ENCODE measurements at places on chromosomes 3 and 15.

DNA sequence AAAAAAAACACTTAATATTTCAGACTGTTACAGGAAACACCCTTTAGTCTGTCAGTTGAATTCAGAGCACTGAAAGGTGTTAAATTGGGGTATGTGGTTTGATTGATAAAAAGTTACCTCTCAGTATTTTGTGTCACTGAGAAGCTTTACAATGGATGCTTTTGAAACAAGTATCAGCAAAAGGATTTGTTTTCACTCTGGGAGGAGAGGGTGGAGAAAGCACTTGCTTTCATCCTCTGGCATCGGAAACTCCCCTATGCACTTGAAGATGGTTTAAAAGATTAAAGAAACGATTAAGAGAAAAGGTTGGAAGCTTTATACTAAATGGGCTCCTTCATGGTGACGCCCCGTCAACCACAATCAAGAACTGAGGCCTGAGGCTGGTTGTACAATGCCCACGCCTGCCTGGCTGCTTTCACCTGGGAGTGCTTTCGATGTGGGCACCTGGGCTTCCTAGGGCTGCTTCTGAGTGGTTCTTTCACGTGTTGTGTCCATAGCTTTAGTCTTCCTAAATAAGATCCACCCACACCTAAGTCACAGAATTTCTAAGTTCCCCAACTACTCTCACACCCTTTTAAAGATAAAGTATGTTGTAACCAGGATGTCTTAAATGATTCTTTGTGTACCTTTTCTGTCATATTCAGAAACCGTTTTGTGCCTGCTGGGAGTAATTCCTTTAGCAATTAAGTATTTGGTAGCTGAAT, 17.9 kb downstream of the TMEM43 start:
- peak; percentile 1 for DNase-seq

DNA sequence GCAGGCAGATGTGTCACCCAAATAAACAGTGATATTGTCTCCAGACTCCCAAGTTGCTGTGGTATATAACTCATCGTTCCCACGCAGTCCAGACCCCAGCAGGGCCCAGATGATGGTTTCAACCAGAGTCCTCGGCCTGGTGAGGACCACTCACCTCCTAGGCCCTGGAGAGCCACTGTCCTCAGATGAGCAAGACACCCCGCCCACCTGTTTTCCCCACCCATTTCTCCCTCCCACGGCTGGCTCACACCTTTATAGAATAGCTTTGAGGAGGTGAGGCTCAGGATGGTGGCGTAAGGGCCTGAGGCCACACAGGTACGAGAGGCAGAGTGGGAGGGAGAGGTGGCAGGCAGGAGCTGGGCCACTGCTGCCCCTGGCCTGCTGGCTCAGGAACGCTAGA, 7.5 kb downstream of the MESP1 start:
- DNase-seq = no peak

- DNase-seq = no peak
Measured at GRCh38 chr3:29760226-29760685, 479.4 kb downstream of the RBMS3 start.

- DNase-seq = no peak
Measured at GRCh38 chr3:124823206-124823605, 64.0 kb downstream of the ITGB5 start.

- no peak for DNase-seq
Measured at GRCh38 chr3:116064646-116065045, 380.6 kb downstream of the LSAMP start.

DNA sequence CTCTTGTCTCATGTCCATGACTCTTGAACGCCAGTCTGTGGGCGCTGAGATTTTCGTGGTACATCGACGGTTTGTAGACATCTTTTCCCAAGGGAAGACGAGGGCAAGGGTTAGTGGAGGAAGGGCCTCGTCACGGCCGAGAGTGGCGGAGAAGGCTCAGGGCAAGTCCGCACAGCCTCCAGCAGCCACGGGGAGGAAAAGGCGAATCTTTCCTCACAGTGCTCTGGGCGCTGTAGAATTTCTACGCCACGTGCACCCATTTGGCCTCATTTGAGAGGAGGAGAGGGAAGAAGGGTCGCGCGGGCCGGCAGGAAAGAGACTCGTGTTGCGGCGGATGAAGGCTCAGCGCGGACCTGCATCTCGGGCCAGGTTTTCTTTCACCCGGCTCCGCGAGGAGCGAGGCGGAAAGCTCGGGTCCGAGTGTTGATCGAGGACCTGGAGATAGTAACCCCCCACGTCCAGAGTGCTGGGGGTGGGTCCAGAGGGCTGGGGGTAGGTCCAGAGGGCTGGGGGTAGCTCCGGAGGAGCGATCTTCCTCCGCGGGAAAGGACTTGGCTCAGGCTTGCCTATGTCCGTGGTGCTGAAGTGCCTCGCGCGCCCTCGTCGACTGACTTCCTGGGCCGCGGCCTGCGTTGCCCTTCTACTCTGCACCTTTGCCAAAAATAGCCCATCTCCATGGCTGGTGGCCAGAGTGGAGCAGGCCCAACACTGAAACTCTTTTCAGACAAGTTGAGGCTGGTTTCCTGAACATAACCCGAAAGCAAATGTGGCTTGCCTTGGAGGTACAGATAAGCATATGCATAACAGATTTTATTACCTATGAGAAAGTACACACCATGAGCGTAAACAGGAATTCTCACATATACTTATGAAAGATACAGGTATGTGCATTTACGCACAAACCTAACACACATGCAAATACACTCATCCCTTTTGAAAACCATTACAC, 1.1 kb downstream of the SLC35G2 start:
- peak; percentile 61 for DNase-seq

DNA sequence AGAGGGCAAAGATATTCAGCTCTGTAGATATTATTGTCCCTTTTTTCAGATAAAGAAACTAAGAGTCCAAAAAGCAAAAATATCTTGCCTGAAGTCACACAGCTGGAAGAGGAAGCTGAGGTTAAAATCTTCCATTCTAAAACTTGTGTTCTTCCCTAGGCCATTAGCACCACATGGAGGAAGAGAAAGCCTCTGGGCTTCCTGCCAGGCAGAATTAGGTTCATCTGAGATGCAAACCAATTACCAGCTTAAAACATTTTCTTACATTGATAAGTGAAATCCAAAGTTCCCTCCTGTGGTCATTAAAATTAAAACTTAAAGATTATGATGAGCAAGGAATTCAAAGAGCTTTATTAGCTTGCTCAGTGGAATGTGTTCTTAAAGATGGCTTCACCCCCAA, 235.3 kb upstream of the SETMAR start:
- DNase-seq = no peak

DNA sequence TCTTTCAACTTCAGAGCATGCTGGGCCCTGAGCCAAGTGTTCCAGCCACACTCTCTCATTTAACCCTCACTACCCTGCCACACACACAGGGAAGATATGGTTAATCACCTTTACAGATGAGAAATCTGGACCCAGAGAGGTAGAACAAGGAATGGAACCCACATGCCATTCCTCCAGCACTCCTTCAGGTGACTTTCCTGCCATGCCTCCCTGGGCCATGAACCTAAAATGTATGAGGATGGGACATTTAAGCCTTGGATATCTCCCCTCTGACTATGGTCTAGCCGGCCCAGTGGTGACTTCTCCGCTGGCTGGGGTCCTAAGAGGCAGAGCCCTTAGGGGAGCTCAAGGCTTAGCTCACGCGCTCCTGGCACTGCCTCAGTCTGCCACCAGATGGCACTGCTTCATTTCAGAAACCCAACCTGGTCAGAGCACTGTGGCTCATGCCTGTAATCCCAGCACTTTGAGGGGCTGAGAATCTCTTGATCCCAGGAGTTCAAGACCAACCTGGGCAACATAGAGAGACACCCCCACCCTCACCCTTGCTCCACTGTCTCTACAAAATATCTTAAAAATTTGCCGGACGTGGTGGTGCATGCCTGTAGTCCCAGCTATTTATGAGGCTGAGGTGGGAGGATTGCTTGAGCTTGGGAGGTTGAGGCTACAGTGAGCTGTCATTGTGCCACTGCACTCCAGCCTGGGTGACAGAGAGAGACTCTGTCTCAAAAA, 2.2 kb upstream of the DCAF1 start:
- peak; percentile 37 for DNase-seq

DNA sequence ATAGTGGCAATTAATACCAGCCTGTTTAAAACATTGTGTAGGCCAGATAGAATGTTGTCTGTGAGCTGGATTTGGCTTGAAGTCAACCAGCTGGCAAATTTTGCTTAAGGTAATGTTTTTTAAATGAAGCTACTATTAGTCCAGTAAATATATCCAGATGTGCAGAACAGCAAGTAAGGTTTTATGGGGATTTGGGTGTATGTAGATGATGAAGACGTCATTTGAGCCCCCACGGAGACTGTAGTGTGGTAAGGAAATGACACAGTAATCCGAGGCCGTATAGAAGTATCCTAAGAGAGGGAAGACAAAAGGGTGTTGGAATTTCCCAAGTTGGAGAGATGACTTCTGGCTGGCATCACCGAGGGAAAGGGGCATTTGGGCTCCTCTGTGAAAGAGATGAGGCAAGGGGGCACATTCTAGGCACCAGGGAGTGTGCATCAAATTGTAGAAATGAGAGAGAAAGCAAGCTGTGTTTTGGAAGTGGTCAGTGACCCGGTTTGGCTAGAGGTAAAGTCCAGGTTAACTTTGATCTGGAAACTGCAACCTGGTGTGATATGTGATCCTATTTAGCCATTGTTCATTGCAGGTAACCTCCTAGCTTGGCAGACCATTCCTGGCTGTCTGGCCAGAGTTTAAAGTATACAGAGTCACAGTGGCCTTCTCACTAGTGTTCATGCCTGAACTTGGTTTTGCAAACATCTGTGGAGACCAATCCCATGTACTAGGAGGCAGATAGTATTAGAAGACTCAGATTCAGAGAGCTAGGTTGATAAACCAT, 104.2 kb downstream of the ITPR1 start:
- DNase-seq = no peak

GRCh38 chr3:118075873-118076272, 958.8 kb downstream of the IGSF11 start:
- DNase-seq = no peak

- no peak for DNase-seq
Measured at GRCh38 chr3:194283221-194284006, 67.7 kb downstream of the CPN2 start.

DNA sequence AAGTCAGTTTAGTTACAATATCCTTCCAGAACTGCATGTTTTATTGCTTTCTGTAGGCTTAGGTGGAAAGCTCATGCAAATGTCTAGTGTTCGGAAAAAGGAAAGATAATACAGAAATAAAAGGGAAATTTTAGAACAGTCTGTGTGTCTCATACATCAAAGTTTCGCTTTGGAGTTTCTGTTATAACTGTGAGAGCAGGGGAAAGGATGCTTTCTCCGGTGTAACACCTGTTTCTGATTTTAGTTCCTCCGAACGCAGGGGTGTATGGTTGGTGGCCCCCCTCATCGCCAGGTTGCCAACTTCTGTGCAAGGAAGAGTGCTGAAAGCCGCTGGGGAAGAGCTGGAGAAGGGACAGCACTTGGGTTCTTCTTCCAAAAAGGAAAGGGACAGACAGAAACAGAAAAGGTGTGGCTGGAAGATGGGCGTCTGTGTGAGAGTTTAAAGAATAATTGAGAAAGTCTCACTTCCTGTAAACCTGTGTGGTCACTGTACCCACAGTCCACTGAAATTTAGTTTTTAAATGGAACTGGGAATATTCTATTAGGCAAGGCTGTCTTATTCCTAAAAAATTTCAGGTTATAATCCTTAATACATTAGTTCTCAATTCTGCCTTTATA, 6.7 kb downstream of the P2RY12 start:
- DNase-seq = no peak

DNA sequence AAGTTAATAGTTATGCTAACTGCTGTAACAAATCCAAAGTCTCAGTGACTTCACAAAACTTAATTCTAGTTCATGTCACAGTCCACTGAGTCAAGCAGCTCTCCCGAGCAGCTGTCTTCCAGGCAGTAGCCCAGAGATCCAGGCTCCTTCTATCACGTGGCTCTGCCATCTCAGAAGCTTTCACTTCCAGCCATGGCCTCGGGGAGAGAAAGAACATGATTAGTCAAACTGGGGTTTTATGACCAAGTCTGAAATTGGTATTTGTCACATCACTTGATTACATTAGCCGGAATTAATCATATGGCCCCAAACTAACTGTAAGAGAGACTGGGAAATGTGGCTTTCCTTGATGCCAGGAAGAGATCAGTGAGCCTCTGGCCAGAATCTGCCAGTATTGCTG, 70.2 kb upstream of the DGKG start:
- no peak for DNase-seq

GRCh38 chr3:48478626-48479555, 25.1 kb downstream of the SHISA5 start:
- no peak for DNase-seq

DNA sequence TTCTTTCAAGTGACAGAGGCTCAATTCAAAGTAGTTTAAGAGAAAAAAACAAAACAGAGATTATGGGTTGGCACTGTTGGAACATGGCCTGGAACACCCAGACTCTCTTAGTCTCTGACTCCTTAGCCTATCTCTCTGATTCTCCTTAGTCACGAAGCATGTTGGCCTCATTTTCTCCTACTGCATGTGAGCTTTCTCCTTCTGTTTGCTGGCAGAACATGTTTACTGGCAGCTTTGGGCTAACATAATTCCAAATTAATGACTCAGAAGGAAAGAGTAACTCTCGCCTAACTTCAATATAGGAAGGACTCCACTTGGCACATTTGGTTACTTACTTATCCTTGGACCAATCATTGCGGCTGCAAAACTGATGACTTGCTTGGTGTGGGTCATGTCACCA, 21.7 kb upstream of the CCDC39 start:
- DNase-seq = no peak

- DNase-seq = peak; percentile 86
Measured at GRCh38 chr15:70062321-70062956, 35.3 kb downstream of the TLE3 start.

- no peak for DNase-seq
Measured at GRCh38 chr3:101200461-101200860, 119.9 kb downstream of the IMPG2 start.

DNA sequence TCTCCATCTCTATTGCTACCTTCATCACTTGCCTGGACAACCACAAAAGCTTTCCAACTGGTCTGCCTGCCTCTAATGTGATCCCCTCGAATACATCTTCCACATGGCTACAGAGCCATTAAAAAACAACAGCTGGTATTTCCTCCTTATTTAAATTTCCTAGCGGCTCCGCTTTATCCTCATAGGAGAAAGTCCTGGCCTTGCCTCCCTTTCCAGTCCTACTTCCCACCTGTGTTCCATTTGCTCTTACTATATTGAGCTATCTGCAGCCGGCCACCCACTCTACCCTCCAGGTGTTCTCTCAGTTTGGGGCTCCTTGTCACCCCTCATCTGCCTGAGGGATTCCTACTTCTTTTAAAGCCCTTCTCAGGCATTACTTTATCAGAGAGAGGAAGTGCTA, 49.7 kb upstream of the TSPAN3 start:
- no peak for DNase-seq

- DNase-seq = no peak
Measured at GRCh38 chr15:48145923-48146322, 25.1 kb downstream of the SLC24A5 start.

- peak; percentile 35 for DNase-seq
Measured at GRCh38 chr3:1082108-1082507, 10.7 kb upstream of the CNTN6 start.

GRCh38 chr3:153783106-153783505, 338.1 kb upstream of the ARHGEF26 start:
- DNase-seq = no peak

GRCh38 chr15:48861813-48862431, 16.0 kb upstream of the EID1 start:
- peak; percentile 57 for DNase-seq
